MCF 10A (cell line): ENCODE measurements at places on chromosomes 13 and 19.

GRCh38 chr13:102610296-102610895, 13.6 kb downstream of the TPP2 start:
- no peak for DNase-seq

DNA sequence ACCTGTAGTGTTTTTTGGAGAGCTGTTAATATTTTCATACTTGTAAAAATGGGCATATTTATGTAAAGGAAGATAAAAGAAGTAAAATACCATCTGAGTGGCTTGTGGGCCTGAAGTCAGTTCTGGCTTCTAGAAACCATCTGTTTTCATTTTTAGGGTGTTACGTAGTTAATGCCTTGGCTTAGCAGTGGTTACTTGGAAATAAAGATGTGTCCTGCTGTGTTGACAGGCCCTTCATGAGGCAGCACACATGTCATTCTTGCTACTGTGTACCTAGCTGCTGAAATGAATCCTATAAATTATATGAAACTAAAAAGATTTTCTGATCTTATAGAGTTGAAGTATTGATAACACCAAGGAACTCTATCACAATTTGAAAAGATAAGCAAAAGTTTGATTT, 16.0 kb downstream of the ILF3 start:
- DNase-seq, result no peak

DNA sequence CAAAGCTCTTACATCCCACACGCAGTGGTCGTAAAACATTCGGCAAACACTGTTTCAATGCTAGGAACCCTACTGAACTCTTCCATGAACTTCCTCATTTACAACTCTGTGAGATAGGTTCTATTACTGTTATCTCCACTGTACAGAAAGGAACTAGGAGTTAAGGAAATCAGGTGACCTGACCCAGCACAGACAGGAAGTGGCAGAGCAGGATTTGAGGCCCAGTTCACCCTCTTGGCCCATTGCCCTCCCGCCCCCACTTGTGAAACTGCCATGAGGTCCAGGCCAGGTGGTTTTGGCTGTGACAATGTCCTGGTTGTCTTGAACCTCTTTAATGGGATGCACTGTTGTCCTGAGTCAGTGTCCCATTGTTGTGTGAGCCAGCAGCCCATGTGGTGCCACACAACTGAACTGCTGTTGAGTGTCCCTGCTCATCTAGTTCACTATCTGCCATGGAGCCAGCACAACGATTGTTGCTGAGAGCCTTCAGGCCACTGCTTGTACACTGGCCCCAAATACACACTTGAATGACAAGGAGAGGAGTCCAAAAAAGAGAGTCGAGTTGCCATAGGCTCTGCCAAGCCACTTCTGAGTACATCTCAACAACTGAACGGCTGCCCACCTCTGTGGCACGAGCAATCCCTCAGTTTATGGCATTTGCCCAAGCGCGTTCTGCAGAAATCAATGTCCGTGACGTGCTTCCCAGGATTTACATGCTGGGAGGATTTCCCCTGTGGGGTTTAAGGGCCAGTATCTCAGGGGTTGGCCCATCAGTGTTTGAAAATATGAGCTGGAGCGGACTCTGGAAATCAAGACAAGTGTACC, 484.6 kb downstream of the TSHZ3 start:
- no peak for DNase-seq

GRCh38 chr19:18098891-18099622, 1.5 kb downstream of the MAST3 start:
- DNase-seq, result no peak

DNA sequence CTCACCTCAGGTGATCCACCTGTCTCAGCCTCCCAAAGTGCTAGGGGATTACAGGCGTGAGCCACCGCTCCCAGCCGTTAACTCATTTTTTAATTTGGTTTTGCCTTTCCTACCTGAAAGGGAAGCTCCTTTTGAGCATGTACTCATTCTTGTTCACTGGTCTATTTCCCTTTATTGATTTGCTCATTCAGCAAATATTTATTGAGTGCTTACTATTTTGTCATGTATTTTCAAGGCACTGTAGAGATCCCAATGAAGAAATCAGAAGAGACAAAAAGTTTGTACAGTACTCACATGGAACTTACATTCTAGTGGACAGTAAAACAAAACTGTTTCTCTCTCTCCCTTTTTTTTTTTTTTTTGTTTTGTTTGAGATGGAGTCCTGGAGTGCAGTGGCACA, 13.8 kb downstream of the SPACA6 start:
- no peak for DNase-seq

DNA sequence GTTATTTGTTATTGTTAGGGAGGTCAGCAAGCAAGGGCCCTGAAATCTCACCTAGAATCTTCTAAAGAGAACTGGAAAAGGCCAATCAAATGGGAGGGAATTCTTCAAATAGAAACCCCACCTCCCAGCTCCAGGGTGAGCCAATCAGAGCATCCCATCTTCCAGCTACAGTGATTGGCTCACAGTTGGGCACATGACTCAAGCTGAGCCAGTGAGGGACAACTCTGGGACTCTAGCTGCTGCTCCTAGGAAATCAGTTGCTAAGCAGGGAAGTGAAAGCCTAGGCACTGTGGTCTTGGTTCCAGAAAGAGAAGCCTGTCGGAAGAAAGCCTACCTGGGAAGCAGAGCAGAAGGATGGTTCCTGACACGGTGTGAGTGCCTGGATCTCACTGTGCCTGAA, 13.4 kb downstream of the TM6SF2 start:
- peak; percentile 44 for DNase-seq

GRCh38 chr19:547836-548720, 4.2 kb downstream of the GZMM start:
- DNase-seq, result no peak

DNA sequence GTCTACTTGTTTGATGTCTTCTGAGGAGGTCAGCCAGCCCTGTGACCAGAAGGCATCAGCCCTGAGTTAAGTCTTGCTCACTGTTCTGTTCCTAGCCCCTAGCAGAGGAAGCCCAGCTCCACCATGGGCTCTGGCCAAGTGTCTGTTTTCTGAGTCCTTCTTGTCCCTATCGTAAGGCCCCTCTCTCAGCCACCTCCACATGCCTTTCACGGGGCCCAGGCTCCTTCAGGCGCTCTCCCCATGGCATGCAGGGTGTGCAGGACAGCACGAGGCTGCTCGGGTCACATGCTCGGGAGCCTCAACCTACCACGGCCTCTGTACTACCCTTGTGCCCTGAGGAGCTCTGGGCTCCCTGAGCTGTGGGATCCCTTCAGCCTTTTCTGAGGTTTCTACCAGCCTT, 47.8 kb upstream of the LATS2 start:
- no peak for DNase-seq
